ENCODE measurements at places on chromosomes 11 and 22. TPM values are rescaled to one million over a fixed set of nuclear protein-coding genes. Genes with fewer than 3 reads are reported as not detected.

DNA sequence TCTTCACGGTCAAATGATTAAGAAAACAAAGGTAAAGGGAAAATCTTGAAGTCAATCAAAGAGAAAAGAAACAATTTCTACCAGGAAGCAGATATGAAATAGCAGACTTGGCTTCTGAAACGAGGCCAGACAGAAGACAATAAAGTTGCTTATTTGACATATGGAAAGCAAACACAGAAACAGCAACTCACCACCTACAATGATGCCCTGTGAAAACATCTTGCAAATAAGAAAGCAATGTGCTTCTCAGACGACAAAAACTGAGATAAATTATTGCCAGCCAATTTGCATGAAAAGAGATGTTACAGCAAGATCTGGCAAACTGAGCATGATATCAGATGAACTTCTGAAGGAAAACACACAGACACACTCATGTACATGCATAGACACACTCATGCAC is 45.9 kb upstream of the CTSC start:
- no peak for DNase-seq

- DNase-seq = no peak
Measured at GRCh38 chr11:65862941-65863888, 3.0 kb downstream of the MUS81 start.

The STX5 gene
- 31.6 TPM for total RNA-seq

DNA sequence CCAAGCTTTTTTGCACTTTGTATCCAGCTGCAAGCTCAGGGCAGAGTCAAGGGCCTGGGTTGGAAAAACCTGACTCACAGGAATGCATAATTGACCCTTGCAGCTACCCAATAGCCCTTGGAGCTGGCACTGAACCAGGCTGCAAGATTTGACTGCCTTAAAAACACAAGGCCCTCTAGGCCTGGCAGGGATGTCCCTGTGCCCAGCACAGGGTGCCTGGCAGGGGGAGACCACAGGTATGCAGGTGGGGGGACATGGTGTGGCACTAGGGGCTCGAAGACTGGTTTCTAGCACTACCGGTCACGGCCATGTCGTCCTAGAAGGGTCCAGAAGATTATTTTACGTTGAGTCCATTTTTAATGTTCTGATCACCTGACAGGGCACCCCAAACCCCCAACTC is 30.2 kb downstream of the SBF1 start:
- no peak for DNase-seq

The SCGB1A1 gene
- total RNA-seq = 0.87 TPM

The HPS5 gene
- 16.0 TPM for total RNA-seq

The OR51M1 gene
- not detected for total RNA-seq

The APOBEC3C gene
- 53.7 TPM for total RNA-seq

- DNase-seq = no peak
Measured at GRCh38 chr11:17471501-17471900, 5.1 kb downstream of the ABCC8 start.

The ENDOD1 gene
- 30.4 TPM for total RNA-seq

GRCh38 chr11:73866586-73866996 is 10.1 kb downstream of the COA4 start:
- DNase-seq = no peak

Data from activated T-cell treated with anti-CD3 and anti-CD28 coated beads, Interleukin-2, amount 50 U/mL, for 4 hours (primary cell).